ENCODE measurements at places on chromosomes 4 and X.

GRCh38 chr4:5991405-5991804, 26.8 kb downstream of the C4orf50 start:
- DNase-seq = no peak

DNA sequence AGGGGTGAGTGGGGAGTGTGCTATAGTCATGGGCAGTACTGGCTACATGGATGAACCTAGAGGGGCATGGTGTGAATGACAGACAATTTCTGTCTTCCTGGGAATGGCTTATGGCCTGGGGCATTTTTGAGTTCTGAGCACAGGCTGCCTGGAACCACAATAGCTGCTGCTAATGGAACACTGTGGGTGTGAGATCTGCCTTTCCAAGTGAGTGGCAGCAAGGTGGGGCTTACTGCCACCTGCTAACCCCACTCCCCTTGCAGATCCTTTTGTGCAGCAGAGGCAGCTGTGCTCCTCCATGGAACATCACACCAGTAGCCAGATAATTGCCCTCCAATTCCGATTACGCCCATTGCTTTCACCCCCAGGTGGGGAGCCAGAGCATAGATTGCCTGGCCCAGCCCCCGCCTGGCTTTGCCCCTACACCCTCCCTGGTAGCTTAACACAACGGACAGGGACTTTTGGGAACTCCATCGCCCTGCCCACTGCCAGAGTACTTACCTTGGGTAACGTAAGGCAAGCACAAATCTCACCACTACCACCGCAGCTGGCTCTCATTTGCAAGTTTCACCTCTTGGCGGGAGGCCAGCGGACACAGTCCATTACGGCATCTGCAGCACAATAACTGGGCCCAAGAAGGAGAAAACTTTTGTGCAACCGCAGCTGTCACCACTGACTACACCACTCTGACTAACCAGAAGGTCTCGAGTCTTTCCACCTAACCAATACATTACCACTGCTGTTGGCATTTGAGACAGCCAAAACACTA, 421.2 kb upstream of the NWD2 start:
- no peak for DNase-seq

DNA sequence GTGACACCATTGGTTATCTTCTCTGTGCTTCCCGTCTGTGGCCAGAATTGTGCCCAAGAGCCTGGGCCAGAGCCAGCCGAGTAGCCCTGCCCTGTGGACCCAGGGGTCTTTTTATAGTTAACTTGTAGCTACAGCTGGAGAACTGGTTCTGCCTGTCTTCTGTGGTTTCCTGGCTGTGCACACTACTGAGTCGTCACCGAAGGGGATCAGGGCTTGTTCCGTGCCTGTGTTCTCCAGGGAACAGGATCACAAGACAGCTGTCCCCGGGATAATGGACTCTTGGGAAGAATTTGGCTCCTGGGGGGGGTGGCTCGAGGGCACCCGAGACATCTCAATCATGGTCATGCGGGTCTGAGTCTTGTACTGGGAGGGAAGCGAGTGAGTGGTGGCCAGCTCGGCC, 22.1 kb upstream of the OPN1LW start:
- DNase-seq = peak; percentile 79

GRCh38 chr4:24780936-24781495, 14.4 kb upstream of the SOD3 start:
- DNase-seq = no peak

GRCh38 chr4:116638592-116638991, 446.8 kb downstream of the TRAM1L1 start:
- DNase-seq = no peak

DNA sequence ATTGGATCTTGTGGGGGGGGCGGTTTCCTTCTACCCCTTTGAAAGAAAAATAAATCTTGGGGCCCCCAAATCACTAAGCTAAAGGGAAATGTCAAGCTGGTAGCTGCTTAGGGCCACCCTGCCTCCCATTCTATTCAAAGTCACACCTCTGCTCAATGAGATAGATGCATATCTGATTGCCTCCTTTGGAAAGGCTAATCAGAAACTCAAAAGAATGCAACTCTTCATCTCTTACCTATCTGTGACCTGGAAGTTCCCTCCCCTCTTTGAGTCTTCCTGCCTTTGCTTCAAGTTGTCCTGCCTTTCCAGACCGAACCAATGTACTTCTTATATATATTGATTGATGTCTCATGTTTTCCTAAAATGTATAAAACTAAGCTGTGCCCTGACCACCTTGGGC, 7.0 kb downstream of the C4orf51 start:
- DNase-seq = no peak

DNA sequence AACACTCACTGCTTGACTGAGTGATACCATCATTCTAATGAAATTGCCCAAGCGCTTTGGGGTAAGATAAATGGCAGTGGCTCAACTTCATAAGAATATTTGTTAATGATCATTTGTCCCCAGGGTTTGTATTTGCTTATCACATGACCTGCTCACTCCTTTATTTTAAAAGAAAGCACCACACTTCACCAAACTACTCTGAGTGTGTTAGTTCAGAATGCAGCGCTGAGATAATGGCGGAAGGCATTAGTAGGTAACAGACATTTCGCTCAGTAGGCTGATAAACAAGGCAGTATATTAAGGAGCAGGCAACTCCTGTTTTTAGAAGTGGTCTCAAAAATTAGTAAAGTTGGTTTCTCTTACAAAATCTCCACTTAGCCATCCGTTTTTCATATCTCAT, 1.6 kb downstream of the SNX25 start:
- no peak for DNase-seq

DNA sequence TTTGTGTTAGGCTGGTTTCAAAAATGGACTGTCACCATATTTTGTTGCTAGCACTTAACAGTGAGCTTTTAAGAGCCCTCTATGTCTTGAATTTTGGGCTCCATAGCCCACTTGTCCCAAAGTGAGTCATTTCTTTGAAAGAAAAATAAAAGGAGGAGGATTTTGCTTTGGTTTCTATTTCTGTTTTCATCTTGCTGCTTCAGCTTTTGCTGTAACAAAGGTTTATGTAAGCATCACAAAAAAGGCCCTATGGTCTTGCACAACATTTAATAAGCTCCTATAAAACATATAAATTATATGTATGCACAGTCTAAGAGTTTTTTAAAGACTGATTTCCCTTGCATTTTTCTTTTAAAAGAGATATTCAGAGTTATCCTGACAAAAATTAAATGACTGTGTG, 105.2 kb downstream of the PHOX2B start:
- DNase-seq = no peak

Measured in Calu3 (cell line).